ENCODE measurements at places on chromosomes 4 and X.

- no peak for DNase-seq
These were observed 73.4 kb downstream of the GPC3 start for GRCh38 chrX:133911825-133912495.

GRCh38 chr4:26022346-26023202 is 108.6 kb downstream of the SMIM20 start:
- DNase-seq = no peak

DNA sequence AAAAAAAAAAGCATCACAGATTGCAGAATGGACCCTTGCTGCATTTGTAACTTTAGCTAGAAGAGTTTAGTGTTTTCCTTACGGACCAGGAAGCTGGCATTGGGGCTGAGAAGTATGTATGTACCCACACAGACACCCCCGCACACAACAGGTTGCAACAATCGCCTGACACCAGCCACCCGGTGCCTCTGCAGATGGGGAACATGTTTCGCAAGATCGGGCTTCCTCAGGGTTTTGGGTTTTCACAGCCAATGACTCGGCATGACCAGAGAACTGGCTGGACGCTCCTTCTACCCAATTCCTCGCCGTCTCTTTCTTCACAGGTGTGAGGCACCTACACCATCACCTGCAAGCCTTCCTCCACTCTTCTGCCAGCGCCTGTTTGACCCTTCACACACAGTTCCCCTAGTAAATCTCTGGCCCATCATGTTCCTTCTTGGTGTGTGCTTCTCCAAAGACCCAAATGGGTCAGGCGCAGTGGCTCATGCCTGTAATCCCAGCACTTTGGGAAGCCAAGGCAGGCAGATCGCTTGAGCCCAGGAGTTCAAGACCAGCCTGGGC is 70.4 kb downstream of the DHRSX start:
- no peak for DNase-seq

DNA sequence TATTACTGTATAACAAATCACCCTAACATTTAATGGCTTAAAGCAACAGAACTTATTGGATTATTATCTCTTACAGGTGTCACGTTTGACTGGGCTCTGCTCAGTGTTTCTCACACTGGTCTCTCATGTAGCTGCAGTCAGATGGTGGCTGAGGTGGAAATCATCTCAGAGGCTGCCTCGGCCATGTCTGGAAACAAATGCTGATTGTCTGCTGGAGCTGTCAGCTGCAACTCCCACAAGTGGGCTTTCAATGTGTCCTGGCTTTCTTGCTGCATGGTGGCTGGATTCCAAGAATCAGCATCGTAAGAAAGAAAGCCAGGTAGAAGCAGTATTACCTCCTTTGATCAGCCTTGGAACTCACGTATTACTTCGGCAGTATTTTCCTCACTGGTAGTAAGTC is 277.6 kb downstream of the SPANXN1 start:
- DNase-seq = no peak

- no peak for DNase-seq
These were observed 19.2 kb downstream of the OTC start for GRCh38 chrX:38371641-38372040.

GRCh38 chr4:129337228-129337620 is 241.3 kb downstream of the C4orf33 start:
- DNase-seq = no peak

- DNase-seq = no peak
These were observed 102.8 kb downstream of the KDM6A start for GRCh38 chrX:44975666-44976263.

DNA sequence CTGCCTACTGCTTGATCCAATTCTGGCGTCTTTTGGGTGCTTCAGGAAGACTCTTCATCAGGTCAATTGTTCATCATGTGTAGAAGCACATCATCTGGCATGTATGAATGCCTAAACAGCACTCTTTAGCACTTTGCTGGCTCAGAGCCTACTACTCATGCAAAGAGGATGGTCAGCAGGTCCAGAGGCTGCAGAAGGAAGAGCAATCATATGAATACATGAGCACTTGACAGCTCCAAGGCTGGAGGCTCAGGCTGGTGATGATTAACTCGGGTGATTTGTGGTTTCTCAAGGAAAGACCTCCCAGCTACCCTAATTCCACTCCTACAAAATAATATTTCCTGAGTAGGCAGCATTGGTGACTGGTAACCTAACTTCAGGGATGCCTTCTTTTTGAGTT is 103.8 kb upstream of the CXCL13 start:
- no peak for DNase-seq

DNA sequence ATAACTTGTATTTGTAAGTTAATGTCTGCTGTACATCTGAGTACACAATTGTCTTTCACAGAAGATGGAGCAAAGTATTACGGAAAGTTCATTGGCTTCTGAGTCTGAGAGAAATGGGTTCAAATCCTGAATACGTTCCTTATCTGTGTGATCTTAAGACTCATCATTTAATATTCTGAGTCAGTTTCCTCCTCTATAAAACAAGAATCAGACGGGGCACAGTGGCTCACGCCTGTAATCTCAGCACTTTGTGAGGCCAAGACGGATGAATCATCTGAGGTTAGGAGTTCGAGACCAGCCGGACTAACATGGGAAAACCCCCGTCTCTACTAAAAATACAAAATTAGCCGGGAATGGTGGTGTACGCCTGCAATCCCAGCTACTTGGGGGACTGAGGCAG is 57.8 kb downstream of the APBB2 start:
- DNase-seq = no peak

DNA sequence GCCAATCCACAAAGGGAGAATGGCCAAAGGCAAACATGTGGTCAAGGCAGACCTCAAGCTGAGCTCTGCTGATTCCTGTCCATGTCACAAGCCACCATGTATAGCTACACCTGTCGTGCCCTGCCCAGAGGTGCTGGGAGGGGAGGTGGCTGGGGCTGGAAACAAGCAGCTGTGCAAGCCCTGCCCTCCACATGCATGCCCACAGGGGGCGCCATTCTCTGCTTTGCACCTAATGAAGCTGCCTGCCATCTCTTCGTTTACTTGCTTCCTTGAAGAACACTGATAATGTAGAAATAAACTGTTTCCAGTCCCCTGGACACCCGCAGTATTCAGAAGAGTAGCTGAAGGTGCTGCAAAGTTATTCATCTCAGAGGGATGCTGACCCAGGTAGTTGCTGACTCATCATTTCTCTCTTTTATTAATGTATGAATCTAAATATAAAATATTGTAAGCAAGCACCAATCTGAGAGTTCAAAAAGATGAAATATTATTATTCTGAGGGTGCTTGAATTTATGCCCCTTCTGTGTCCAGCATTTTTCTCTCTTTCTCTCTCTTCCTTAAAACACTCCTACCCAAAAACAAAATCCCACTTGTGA is 278.6 kb downstream of the ADGRA3 start:
- DNase-seq = peak; percentile 14

DNA sequence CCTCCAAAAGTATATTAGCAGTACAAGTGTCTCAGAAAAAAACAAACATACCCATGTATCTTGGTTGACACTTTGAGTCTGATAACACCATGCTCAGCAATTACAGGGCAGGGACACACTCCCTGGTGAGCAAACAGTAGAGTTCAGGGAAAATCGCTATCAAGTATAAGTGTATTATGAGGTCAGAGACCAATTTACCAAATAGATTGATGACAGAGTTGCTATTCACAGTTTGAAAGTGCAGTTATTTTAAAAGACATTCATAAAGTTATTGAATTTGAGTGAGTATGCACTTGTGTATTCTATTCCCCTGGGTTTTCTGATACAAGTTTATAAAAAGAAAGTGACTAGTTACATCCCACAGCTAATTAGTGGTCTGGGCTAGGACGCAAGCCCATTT is 10.2 kb upstream of the LONRF3 start:
- no peak for DNase-seq

GRCh38 chrX:56366901-56367300 is 134.7 kb downstream of the KLF8 start:
- DNase-seq = no peak

GRCh38 chrX:9829308-9830267 is 43.4 kb downstream of the SHROOM2 start:
- DNase-seq = no peak

GRCh38 chrX:43557792-43558191 is 98.3 kb upstream of the MAOA start:
- DNase-seq = peak; percentile 19

GRCh38 chrX:15382813-15383212 is 1.4 kb downstream of the VEGFD start:
- no peak for DNase-seq

- DNase-seq = no peak
These were observed 23.1 kb upstream of the ZXDA start for GRCh38 chrX:57933321-57933720.

- no peak for DNase-seq
These were observed 159.4 kb upstream of the GPC4 start for GRCh38 chrX:133574716-133575115.

GRCh38 chrX:40474205-40474626 is 106.6 kb upstream of the ATP6AP2 start:
- DNase-seq = no peak

GRCh38 chr4:85717351-85717750 is 242.4 kb downstream of the ARHGAP24 start:
- no peak for DNase-seq

GRCh38 chr4:189767941-189768340 is 172.7 kb upstream of the FRG1 start:
- DNase-seq = no peak

DNA sequence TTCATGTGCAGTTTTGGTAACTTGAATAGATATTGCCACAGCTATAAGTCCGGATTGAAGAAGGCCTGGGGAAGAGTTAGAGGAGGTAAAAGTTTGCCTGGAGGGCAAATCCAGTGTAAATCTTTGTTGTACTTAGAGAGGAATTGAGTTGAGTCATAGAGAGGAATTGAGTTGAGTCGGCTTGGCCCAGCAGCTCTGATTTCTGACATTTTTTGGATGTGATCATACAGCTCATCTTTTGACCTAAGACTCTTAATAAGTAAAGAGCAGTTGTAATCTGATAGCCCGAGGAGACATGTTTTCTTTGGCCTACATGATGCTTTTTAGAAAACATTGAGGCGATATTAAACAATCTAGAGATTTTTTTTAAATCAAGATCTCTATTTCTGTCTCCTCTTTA is 3.9 kb downstream of the KIT start:
- DNase-seq = no peak

GRCh38 chr4:57270346-57270745 is 160.2 kb upstream of the IGFBP7 start:
- no peak for DNase-seq

DNA sequence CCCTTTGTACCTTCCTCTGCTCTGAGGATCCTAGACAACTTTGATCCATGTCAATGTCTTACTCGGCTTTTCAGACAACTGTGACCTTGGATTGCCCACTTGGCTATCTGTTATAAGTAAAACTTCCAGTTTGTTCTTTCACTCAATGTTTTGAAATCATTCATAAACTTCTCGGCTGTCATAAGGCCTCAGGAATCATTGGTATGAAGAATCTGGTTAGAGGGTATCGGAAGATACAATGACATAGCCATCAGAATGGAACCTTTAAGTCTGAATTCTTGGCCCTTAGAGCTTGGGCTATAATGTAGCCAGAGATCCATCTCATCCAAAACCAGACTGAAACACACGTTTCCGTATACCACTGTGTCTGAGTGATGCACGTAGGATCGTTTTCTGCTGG is 59.0 kb upstream of the WDR1 start:
- no peak for DNase-seq

DNA sequence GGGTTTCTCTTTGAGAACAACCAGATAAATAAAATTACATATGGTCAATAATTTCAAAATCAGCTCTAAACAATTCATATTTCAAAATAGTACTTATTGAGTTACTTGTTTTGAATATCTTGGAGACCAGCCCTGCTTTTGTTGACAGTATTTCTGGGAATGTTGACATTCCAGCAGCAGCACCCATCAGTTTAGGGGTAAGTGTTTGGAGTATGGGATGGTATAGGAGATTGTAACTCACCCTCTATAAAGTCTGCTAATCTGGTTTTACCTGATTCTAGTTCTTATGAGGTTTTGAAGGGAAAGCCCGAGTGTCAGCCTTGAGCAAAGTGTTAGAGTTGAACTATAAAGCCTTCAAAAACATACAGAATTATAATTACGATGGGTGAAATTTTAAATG is 139.2 kb upstream of the ANKRD50 start:
- no peak for DNase-seq

- no peak for DNase-seq
These were observed 174.8 kb upstream of the TLL1 start for GRCh38 chr4:165698272-165698671.

DNA sequence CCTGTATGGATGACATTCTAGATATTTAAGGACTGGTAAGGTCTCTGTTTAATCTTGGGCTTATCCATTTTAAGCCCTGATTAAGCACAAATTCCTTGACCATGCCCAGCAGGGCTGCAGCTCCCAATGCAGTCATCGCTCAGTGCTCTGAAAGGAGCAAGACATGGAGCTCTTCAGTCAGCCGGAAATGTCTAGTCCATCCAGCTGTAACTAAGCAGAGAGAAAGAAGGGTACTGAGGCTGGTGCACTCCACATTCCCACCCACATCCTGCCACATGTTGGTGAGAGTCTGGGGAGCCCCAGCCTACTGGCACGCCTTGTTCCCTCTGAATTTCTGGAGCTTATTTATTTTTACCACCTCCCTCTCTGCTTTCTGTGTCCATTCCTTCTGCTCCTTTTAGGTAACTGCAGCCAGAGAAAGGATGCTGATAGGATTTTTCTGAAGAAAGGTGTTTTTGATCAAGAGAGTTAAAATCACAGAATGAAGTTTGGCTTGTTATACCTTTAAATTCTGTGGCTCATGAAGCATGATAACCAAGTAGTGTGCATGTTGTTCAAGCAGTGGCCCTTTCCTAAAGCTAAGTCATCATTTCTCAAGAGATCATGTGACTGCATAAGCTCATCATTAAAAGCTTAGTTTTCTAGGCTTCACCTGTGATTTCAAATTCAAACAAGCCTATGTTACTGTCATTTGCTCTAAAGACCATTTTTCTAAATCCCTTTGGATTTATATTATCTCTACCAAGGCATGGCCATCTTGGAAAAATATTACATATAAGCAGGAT is 74.0 kb downstream of the GALNT7 start:
- DNase-seq = no peak

DNA sequence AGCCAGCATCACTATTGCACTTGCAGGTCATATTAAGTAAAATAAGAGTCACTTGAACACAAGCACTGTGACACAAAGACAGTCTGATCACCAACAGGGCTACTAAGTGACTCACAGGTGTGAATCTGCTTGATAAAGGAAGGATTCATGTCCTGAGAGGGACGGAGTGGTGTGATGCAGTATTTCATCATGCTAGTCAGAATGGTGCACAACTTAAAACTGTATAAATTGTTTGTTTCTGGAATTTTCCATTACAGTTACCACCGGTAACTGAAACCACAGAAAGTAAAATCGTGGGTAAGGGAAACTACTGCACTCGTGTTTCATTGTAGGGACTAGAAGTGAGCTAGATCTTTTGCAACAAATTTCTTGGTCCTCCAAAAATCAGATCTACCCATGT is 109.7 kb downstream of the ELOVL6 start:
- DNase-seq = no peak

DNA sequence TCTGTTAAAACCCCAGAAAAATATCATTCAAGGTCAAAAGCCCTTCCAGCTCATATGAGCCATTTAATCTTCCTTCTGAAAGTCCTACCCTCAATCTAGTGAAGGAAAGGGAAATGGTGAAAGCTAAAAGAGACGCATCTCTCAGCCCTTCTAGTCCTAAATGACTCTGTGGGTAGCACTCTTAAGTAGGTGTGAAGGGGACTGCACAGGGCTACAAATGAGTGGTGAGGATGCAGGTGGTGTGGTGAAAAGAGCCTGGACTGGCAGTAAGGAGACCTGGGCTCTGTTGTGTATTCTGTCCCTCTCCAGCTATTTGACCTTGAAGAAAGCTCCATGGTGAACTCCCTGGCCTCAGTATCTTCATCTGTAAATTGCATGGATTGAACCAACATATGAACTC is 671.8 kb upstream of the DIPK2B start:
- no peak for DNase-seq

Data from activated CD8-positive, alpha-beta memory T cell treated with anti-CD3 and anti-CD28 coated beads for 1 hour (primary cell).